ENCODE measurements at places on chromosomes 6 and 20.
A peak's percentile ranks its signal among the peaks of the same experiment; 100 is the strongest.

DNA sequence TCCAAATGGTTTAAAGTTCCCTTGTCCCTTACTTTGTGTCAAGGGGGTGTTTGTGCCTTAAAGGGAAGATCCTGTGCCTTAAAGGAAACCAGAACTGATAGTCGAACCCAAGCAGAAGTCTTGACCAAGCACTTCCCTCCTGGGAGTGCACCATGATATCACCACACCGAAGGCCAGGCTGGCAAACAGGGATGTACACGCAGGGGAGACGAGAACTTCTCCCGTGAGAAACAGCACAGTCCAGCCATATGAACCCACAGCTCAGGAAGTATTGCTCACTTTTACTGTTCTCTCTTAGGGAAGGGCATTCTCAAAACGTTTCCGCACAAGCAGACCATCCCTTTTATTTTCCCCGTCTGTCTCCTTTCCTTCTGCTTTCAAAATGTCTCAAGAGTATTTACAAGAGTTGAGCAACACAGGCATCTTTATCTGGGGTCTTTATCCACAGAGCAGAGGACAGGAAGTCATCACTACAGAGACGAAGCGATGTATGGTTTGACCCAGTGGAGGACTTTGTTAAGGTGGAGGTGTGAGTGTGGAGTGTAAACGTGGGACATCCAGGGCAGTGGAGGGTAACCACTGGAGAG lies 12.8 kb upstream of the SERPINB1 start:
- peak; percentile 58 for DNase-seq

DNA sequence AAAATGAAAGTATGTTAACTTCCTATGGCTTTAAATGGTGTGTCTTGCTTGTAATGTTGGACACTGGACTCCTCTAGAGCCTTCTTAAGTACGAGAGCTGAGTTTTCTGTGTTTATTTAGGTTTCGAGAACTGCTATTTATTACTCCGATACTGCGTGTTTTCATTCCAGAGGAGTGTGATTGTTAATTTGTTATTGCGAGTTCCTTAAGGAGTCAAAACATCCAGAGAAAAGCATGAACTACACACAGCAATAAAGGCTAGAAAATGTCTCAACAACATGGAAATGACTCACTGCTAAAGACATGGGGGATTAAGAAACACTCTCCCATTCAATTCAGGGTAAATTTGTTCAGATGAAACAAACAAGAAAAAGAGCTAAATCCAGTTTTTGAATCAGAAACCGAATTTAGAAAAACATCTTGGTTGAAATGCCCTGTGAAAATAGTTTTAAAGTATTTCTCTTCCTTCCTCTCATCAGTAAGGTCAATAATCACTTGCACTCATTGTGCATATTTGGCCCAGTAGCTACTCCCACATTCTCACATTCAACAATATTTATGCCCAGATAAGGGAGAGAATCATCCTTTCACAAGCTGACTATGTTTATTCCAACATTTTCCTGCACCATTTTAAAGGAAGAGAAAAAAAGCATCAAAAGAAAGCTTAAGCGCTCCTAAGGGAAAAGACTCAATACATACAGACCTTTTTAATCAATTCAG lies 36.0 kb downstream of the ATXN1 start:
- DNase-seq = no peak

- DNase-seq = peak; percentile 56
These were observed 24.7 kb upstream of the PYGB start for GRCh38 chr20:25223179-25223661.

- DNase-seq = no peak
These were observed 17.1 kb upstream of the TINAG start for GRCh38 chr6:54291146-54291545.

DNA sequence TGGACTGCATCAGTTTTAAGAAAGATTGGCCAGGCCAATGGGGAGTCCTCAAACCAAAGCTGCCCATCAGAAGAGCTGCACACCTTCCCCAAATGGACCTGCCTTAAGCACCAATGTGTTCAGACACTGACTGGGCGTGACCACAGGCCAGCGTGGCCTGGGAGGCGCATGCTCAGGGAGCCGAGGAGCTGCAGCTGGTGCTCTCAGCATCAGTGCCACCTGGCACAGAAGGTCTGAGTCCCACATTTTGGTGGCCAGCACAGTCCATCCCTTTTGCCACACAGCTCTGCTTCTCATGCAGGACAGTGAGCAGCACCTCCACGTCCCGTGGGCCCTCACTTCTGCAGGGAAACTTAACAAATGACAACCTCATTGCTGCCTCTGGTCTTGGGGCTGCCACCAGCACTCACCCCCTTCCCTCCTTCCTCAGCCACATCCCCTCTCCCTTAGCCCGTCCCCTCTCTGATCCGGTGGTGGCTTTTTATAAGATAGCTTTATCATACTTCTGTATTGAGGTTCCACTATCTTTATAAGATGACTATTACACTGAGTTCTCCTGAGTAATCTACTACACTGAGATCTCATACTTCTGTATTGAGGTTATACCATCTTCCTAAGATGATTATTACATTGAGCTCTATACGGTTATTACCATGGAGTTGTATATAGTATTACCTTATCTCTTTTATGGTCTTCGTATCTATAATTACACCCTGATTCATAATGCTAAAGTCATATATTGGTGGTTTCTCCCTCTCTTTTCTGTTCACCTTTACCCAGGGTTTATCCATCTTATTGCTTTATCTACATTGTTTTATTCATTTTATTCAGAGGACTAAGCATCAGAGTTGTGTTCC lies 109.1 kb downstream of the TOX2 start:
- no peak for DNase-seq

DNA sequence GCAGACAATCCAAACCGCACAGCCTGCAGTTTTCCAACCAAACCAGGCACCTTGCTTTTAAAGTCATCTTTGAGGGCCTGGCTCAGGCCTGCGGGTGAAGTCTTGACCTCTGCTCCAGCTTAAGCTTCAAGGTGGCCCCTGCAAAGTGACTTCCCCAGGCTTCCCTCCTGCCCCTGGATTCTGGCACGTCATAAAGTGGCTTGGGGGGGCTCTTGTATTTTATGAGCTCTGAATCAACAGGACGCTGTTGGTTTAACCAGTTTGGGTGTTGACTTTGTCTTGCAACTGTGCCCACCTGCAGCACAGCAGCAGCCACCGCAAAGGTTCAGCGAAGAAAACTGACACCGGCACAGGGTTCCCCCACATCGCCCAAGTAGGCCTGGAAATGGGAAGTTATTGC lies 81.2 kb downstream of the NFATC2 start:
- no peak for DNase-seq

- no peak for DNase-seq
These were observed 240.4 kb upstream of the SULF2 start for GRCh38 chr20:48025661-48026060.

GRCh38 chr6:160739955-160740354 lies 37.9 kb downstream of the PLG start:
- DNase-seq = no peak

DNA sequence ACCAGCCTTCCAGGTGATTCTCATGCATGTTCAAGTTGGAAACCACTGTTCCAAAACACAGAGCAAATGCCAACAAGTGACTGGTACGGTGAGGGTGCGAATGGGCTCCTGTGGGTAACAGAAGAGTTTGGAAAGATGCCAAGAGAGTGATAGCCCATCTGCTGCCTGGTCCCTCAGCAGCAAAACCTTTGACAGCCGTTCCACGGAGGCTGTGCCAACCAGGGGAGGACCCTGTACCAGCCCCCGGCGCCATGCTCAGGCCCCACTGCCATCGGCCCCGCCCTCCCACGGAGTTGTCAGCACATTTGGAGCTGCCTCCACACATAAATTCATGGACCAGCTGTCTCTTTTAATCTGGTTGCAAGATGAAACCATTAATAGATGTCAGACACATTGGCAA lies 4.4 kb upstream of the PTPRT start:
- DNase-seq = no peak

GRCh38 chr20:42484335-42484734 lies 705.4 kb downstream of the PTPRT start:
- DNase-seq = no peak

- no peak for DNase-seq
These were observed 25.1 kb downstream of the GPR63 start for GRCh38 chr6:96812077-96812703.

- no peak for DNase-seq
These were observed 30.1 kb downstream of the FBXO9 start for GRCh38 chr6:53095270-53095669.

DNA sequence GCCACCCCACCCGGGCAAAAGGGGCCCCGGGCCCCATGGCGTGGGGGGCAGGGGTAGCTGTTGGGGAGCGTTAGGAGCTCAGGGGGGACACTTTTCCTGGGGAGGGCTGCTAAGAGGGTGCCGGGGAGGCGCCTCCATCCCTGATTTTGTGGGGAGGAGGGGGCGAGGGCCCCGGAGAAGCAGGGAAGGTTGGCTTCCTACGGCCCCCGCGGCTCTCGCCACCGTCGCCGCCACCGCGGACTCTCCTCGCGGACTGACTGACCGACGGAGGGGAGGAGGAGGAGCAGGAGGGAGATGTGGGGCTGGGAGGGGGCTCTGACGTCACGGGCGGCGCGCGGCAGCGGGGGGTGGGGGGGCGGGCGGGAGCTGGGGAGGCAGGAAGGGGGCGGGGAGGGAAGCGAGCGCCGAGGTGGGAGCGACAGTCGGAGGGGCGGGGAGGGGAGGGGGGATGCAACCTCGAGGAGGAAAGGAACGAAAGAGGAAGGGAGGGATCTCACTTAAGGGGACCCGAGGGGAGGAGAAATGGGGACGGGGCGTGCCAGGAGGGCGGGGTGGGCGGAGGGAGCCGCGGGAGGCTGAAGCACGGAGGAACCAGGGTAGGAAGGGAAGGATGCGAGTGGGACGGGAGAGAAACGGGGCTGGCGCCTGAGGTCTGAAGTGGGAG lies 5.1 kb downstream of the GABBR1 start:
- peak; percentile 20 for DNase-seq

DNA sequence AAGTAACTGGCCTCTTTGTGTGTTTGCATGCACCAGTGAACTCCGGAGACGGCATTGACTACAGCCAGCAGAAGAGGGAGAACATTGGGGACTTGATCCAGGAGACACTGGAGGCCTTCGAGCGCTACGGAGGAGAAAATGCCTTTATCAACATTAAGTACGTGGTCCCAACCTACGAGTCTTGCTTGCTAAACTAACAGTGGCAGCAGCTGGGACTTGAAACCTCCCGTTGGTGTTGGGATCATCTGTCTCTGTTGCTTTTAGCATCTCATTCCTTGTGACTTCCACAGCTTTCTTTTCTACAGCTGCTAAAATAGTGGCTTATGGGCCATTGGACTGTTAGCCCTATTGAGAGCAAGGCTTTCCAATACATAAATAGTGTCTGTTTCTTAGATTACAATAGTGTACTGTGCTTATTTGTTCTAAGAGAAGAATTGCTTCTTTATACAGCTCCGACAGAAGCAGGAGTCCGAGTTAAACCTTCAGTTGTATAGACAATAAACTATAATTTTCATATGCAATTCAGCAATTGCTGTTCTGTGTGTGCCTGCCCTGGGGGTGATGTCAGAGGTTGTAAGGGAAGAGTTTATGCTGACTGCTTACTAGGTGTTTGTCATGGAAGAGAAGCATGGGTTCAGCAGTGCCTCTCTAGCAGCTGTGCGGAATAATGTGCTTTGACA lies 99.6 kb upstream of the QKI start:
- no peak for DNase-seq

- DNase-seq = peak; percentile 7
These were observed 37.4 kb upstream of the KCNB1 start for GRCh38 chr20:49519777-49520359.

DNA sequence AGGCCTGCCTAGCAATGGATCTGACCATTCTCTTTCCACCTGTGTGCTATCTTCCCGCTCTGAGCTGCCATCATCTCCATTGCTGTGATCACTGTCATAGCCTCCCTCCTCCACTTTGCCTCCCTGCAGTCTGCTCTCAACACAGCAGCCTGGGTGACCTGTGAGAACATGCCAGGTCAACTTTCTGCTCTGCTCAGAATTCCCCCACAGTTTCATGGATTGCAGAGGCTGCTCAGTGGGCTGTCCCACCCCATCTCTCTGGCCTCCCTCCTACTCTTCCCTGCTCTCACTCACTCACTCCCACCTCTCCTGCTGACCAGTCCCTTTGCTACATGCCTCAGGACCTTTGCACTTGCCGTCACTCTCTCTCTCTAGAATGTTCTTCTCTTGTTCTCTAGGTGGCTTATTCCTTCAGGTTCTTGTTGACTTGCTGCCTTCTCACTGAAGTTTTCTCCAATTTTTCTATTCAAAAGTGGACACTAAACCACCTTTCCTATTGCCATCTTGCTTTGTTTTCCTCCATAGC lies 159.9 kb downstream of the CD83 start:
- DNase-seq = no peak

DNA sequence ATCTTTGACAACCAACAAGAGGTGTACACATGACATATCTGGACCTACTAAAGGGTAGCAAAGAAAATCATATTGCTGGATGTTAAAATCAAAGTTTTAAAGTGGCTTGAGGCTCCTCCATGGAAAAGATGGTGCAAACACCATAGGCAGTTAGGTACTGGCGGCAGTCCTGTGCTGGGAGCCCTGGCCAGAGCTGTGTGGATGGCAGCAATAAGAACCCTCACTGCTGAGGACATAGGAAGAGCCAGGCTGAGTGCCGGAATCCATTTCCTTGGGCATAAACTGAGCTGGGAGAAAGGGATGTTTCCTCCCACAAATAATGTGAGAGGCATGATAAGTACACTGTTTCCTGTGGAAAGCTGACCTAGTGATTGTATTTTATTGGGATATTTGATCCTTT lies 89.9 kb downstream of the ARID1B start:
- DNase-seq = no peak

DNA sequence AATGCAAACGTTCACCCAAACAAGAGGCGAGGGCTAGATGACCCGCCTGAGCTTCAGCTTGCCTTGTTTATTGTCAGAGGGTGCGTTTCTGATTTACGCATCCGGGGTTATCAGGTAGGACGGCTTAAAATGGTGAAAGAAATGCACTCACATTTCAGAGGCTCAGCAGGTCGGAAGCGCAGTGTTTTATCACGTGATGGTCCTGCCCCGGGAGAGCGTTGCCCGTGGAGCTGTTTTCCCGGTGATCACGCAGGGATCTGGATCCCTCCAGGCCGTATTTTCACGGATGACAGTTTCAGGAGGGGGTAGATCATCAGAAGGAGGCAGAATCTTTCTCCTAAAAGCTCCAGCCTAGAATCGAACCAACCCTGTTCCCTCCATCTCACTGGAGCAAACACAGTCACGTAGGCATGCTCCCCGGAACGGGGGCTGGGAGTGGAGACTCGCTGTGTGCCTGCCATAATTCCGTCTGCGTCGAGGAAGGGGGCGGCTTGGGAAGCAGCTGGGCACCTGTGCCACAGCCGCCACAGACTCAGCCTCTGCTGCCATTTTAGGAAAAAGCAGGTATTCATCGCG lies 121.7 kb downstream of the SMOC2 start:
- DNase-seq = no peak

DNA sequence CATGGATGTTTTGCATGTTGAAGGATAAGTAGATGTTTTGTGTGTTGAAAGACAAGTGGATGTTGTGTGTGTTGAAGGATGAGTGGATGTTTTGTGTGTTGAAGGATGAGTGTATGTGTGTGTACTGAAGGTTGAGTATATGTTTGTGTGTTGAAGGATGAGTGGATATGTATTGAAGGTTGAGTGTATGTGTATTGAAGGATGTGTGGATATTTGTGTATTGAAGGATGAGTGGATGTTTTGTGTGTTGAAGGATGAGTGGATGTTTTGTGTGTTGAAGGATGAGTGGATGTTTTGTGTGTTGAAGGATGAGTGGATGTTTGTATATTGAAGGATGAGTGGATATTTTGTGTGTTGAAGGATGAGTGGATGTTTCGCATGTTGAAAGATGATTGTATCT lies 325.0 kb downstream of the CDH4 start:
- DNase-seq = no peak

GRCh38 chr6:111805511-111806164 lies 67.6 kb downstream of the FYN start:
- DNase-seq = no peak

Data from hematopoietic multipotent progenitor cell treated with erythropoietin and hydrocortisone succinate and interleukin-3 and kit ligand, for 6 days (in vitro differentiated cells).